ENCODE measurements at places on chromosomes 12 and 14. TPM values are rescaled to one million over a fixed set of nuclear protein-coding genes. Genes with fewer than 3 reads are reported as not detected.

The IL31 gene
- not detected for total RNA-seq

The POTEM gene
- total RNA-seq, result not detected

The DACT1 gene
- total RNA-seq, result 3.8 TPM

The DEPDC4 gene
- 0.27 TPM for total RNA-seq

The PLCZ1 gene
- total RNA-seq, result not detected

The ZC2HC1C gene
- total RNA-seq, result 0.54 TPM

The DNAJC22 gene
- not detected for total RNA-seq

The GLI1 gene
- 0.27 TPM for total RNA-seq

The EFS gene
- total RNA-seq, result under 0.01 TPM

The COQ5 gene
- total RNA-seq, result 15.3 TPM

The CPNE8 gene
- 7.3 TPM for total RNA-seq

The LBHD2 gene
- total RNA-seq, result not detected

The GLIPR1L1 gene
- not detected for total RNA-seq

The GUCY2C gene
- total RNA-seq, result not detected

The MYF5 gene
- total RNA-seq, result not detected

The TAS2R8 gene
- not detected for total RNA-seq

The RNASE12 gene
- total RNA-seq, result not detected

The NOVA1 gene
- total RNA-seq, result 0.27 TPM

The SYCP3 gene
- total RNA-seq, result 0.27 TPM

The TEX52 gene
- under 0.01 TPM for total RNA-seq

The HRK gene
- total RNA-seq, result under 0.01 TPM

The CCDC175 gene
- 0.54 TPM for total RNA-seq

The EEF1AKMT3 gene
- 8.9 TPM for total RNA-seq

The ACTN1 gene
- total RNA-seq, result 62.5 TPM

The DHRS4 gene
- 44.4 TPM for total RNA-seq

The KRT83 gene
- total RNA-seq, result not detected

The GPR84 gene
- total RNA-seq, result 0.81 TPM

The RAD51AP1 gene
- 2.2 TPM for total RNA-seq

The DPPA3 gene
- total RNA-seq, result not detected

The REP15 gene
- total RNA-seq, result 0.54 TPM

The ATL1 gene
- total RNA-seq, result 11.0 TPM

The WNT1 gene
- total RNA-seq, result not detected

The TAPBPL gene
- total RNA-seq, result 114 TPM

The MAPKAPK5 gene
- 25.9 TPM for total RNA-seq

The SLCO1B1 gene
- not detected for total RNA-seq

The MANSC4 gene
- under 0.01 TPM for total RNA-seq

The RNASE3 gene
- 3.0 TPM for total RNA-seq

The ANO4 gene
- total RNA-seq, result not detected

The LHX5 gene
- not detected for total RNA-seq

The AMDHD1 gene
- total RNA-seq, result 0.81 TPM

The SMARCC2 gene
- total RNA-seq, result 72.4 TPM

The INHBC gene
- 0.27 TPM for total RNA-seq

The A2ML1 gene
- under 0.01 TPM for total RNA-seq
